Motor neuron (in vitro differentiated cells): ENCODE measurements at places on chromosomes 4 and X.

- no peak for ATAC-seq
These were observed 2.2 kb downstream of the MID2 start for GRCh38 chrX:107827852-107828251.

GRCh38 chrX:4708970-4709760, 995.7 kb upstream of the PRKX start:
- no peak for ATAC-seq

GRCh38 chr4:141638230-141638629, 1.8 kb downstream of the IL15 start:
- ATAC-seq: no peak

- ATAC-seq: no peak
These were observed 49.4 kb upstream of the RELL1 start for GRCh38 chr4:37735578-37735977.
